ENCODE measurements at places on chromosomes 1 and 21.

DNA sequence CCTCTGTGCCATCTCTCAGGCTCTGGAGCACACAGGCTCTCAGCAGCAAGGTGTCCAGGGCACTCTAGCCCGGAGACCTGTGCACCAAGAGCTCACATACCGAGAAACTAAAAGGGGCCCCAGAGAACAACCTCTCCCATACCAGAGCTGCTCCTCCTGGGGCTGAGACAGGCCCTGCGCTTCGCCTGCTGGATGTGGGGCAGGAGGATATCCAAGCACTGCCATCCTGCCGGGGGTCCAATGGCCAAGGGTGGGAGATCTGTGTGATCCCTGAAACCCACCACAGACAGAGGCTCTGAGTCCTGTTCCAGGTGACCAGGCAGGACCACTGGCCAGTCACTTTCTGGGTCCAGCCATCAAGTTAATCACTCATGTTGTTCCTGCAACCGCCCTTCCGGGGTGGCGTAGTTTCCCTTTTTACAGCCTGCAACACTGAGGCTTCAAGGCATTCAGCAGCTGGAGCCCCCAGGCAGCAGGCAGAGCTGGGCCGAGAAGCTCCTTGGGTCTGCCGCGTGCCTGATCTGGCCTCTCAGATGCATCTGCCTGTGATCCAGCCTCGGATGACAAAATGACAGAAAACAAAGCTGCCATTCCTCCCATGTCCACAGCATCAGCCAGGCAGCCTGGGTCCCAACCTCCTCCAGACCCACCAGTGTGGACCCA is 36.7 kb upstream of the ACTRT2 start:
- DNase-seq = no peak

DNA sequence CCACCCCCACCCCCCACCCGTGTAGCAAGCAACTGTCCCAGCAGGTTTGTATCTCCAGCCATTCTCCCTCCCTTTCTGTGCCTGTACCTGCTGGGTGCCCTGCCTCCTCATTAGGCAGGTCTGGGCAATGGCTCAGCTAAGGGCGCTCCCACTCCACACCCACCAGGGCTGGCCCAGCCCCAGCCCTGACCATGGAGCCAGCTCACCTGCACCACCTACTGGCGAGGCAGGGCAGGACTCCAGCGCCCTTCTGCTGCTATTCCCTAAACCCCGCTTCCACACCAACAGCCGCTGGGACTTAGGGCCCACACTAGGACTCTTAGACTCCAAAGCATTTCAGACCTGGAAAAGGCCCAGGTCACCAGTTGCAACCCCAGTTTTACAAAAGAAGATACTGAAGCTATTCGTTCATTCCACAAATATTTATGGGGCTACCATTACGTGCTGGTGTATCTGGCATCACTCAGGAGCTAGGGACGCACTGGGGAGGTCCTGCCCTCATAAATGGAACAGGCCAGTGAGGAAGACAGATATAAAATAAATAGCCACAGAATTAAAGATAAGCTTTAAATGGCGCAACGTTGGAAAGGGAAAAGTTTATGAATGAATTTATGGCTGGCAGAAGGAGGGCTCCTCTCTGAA is 24.0 kb downstream of the PGLYRP3 start:
- DNase-seq = peak; percentile 20

DNA sequence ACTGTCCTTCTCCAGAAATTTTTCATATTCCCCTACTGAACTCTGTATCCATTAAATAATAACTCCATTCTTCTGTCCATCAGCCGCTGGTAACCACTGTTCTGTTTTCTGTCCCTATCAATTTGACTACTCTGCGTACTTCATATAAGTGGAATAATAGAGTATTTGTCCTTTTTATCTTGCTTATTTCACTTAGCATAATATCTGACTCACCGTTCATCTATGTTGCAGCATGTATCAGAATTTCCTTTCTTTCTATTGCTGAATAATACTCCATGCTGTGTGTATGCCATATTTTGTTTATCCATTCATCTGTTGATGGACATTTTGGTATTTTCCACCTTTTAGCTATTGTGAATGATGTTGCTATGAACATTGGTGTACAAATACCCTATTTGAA is 71.9 kb downstream of the CEP350 start:
- no peak for DNase-seq

GRCh38 chr21:44520326-44521300 is 19.4 kb downstream of the KRTAP10-1 start:
- DNase-seq = no peak

GRCh38 chr1:20151906-20152598 is 12.9 kb downstream of the PLA2G2F start:
- peak; percentile 86 for DNase-seq

- DNase-seq = no peak
Observed at GRCh38 chr1:12285496-12286143, 55.8 kb downstream of the VPS13D start.

GRCh38 chr1:42434340-42434739 is 21.5 kb downstream of the ZMYND12 start:
- no peak for DNase-seq

DNA sequence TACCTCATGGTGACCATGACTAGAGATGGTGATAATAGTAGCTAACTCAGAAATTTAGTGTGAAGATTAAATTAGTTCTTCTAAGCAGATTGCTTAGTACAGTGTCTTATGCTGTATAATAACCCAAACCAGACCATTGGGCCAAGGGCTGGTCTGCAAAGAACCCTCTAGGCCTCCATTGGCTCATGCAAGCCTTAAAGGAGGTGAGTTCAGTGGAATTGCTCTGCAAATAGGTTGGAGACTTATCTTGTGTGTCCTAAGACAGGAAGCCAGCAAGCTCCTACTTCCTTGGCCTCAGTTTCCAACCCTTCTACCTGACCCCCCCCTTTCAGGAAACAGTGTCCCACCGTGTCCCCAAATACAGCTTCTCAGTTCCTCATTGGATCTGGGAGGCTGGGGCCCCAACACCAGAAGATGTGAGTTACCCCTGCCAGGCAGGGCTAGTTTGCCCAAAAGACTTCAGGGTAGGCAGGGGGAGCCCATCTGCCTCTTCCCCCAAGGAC is 1.9 kb upstream of the MEF2D start:
- no peak for DNase-seq

DNA sequence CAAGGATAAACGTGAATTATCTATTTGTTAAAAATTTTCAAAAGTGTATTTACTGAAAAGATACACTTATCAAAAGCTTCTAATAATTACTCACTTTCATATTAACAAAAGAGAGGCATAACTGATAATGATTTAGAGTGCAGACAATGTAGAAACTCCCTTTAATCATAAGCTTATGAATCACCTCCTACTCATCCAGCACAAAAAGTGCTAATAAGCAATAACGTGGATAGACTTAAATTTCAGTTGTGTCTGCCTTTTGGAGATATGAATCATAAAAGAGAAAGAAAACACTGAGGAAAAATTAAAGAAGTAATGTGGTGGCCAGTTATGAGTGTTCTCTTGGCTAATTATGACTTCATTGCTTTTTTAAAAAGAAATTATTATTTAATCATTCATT is 827.6 kb upstream of the B3GALT2 start:
- no peak for DNase-seq

GRCh38 chr1:227785094-227785804 is 30.2 kb upstream of the PRSS38 start:
- no peak for DNase-seq

GRCh38 chr1:46617108-46617800 is 643 bp upstream of the MOB3C start:
- DNase-seq = no peak

DNA sequence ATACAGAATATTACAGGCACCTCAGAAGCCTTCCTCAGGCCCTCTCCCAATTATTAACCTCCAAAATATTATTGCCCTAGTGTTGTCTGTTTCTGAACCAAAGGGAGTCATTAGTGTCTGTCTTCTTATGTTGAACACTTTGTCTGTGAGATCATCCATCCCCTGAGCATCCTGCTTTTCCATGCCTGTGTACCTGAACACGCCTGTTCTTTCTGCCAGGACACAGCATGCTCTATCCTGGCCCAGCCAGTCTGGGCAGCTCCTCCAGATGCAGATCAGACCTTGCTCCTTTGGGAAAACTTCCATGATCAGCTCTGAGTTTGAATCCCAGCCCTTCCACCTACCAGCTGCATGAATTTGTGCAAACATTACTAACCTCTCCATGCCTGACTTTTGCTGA is 11.0 kb upstream of the CDC42 start:
- no peak for DNase-seq

DNA sequence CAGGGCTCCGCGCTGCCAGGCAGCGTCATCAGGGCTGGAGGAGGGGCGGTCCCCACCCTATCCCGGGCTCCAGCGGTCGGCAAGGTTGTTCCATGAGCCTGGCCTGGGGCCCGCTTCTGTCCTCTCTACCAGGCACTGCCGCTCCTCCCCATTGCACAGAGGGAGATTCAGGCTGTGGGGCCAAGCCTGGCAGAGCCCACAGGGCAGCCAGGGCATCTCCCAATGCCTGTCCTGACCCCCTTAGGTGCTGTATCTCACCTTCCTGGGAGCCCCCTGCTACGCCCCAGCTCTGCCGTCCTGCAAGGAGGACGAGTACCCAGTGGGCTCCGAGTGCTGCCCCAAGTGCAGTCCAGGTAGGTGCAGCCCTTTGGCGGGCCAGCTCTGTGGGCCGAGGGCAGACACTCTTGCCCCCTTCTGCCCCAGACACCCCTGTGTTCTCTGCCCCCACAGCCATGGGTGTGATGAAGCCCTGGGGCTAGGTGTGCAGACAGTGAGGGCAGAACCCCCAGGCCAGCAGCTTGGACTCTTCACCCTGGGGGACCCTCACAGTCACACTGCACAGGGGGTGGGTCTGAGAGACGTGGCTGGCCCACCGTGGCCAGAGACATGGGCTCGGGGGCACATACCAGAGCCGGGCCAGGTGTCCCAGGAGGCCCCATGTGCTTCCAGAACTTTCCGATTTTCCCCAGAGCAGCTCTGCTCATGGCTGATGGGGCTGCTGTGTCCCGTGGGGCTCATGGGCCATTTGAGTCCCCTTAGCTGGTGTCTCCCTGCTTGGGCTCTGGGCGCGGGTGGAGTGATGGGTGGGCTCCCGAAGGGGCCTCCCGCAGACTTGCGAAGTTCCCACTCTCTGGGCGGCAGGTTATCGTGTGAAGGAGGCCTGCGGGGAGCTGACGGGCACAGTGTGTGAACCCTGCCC is 1.6 kb downstream of the TNFRSF14 start:
- no peak for DNase-seq

- no peak for DNase-seq
Observed at GRCh38 chr1:201573030-201573429, 34.1 kb downstream of the NAV1 start.

DNA sequence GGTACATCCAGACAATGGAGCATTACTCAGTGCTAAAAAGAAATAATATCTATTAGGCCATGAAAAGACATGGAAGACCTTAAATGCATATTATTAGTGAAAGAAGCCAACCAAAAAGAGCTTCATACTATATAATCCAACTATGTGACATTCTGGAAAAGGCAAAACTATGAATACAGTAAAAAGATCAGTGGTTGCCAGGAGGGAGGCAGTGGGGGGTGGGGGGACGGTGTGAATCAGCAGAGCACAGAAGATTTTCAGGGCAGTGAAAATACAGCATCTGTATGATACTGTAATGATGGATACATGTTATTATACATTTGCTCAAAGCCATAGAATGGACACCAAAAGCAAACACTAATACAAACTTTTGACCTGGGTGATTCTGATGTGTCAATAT is 339.4 kb upstream of the SNX7 start:
- no peak for DNase-seq

GRCh38 chr1:47565092-47565491 is 127.2 kb downstream of the FOXD2 start:
- no peak for DNase-seq

GRCh38 chr1:75472971-75473603 is 137.8 kb downstream of the SLC44A5 start:
- DNase-seq = no peak

DNA sequence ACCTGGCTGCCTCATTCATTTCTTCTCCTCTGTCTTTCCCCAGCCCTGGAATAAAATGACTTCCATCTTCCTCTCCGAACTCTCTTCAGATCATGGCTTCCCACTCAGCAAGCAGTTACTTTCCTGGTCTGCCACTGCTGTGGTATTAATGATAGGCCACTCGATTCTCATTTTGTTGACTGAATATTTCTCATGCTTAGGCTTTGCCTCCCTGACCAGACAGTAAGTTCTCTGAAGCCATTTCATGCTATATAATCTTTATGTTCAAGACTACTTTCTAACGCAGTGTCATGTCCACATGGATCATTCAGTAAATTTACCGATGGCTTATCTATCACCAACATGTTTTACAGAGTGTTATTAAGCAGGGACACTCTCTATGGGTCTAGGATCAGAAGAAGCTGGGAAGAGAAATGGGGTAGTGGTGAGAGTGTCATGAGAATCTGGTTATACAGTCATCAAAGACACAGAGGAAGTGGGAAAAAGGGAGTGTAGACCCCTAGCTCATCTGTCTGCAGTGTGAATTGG is 20.6 kb downstream of the RUNX1 start:
- DNase-seq = no peak

DNA sequence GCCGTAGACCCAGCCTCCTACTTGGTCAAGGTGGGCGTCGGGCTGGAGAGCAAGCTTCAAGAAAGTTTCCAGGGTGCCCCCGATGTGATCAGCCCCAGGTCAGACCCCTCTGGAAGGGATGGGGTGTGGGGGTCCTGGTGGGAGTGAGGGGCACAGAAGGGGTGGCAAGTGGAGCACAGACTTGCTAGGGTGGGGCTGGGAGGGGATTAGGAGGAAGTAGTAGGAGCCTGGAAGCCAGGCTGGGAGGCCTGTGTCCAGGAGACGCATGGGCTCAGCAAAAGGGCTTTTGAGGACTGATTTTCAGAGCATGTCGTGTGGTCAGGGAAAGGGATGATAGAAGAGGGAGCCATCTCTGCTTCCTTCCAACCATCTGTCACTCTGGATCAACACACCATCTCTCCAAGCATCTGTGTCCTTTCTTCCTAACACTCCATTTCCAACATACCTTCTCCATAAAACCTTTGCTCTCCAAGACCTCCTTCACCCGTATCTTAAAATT is 8.5 kb downstream of the TRIM46 start:
- no peak for DNase-seq

- peak; percentile 14 for DNase-seq
Observed at GRCh38 chr1:67052741-67053534, 1.0 kb downstream of the SLC35D1 start.

GRCh38 chr1:70314706-70315304 is 39.7 kb downstream of the ANKRD13C start:
- DNase-seq = no peak

GRCh38 chr1:165409657-165410358 is 35.1 kb downstream of the RXRG start:
- DNase-seq = no peak

GRCh38 chr1:117336088-117336817 is 31.0 kb upstream of the MAN1A2 start:
- DNase-seq = no peak

- DNase-seq = no peak
Observed at GRCh38 chr1:151158751-151159251, 2.4 kb downstream of the TNFAIP8L2 start.
